ENCODE measurements at places on chromosomes 2 and 18.

GRCh38 chr2:159043710-159044109, 75.3 kb downstream of the TANC1 start:
- no peak for DNase-seq

DNA sequence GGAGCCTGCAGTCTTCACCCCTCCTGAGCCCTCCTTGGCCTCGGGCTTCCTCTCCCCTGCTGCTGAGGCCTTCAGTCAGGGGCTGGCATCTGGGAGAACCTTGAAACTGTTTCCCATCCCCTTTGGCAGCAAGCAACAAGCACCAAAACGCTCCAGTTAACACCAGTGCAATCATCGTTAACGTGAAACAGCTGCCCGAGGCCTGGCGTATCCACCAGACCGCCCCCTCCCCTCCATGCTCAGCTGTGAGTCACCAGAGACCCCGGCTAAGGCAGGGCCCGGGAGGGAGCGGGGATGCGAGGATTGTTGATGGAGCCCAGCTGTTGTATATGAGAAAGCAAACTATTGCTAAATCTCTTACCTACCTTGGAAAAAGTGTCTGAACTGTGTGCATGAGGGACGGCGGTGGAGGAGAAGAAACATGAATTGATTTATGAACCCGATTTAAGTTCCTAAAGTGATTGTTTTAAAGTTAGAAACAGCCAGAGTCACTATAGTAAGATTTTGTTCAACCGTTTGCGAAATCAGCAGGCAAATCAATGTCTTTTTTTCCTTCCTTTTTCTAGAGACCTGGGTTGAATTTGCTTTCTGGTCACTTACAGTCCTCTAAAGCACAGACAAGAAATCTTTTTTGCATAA, 5.2 kb downstream of the ZFP36L2 start:
- no peak for DNase-seq

DNA sequence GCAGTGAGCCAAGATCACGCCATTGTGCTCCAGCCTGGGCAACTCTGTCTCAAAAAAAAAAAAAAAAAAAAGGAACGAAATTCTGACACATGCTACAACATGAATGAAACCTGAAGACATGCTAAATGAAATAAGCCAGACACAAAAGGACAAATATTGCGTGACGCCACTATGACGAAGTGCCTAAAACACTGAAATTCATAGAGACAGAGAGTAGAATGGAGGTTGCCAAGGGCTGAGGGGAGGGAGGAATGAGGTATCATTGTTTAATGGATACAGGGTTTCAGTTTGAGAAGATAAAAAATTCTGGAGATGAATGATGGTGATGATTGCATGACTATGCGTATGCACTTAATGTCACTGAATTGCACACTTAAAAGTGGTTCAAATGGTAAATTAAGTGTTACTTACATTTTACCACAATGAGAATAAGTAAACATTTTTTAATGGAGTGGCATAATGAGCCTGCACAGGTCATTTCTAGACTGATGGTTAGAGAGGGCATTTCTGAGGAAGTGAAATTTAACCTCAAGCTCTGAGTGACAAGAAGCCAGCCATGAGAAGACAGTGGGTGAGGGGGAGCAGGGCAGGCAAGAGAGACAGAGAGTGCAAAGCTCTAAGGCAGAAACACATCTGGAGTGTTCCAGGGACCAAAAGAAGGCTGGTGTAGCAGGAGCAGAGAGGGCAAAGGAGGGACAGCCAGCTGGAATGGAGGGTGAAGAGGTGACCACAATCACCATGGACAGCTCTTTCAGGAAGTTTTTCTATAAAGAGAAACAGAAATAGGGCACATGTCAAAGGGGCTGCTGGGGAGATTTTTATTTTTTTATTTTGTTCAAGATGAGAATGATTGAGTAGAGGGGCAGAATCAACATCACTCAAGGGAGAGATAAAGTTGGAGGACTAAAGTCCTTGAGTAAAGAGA, 20.6 kb upstream of the EXOC6B start:
- no peak for DNase-seq

DNA sequence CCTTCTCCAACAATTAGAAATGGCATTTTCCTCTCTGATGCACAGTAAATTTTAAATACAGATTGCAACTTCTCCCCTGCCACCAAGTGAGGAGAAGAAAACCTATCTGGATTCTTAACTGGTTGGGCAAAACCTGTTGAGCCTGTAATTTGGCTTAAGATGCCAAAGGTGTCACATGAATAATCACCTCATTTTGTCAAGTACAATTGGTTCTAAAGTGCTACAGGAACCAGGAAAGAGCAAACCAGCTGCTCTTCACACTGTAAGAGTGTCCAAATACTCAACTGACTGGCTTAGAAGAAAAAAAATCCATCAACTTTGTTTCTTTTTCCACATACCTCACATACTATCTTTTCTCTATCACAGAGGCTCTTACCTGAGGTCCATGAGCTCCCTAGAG, 35.4 kb downstream of the NPC1 start:
- DNase-seq, result no peak
